Activated effector memory CD4-positive, alpha-beta T cell treated with Interleukin-2 at 50 U/mL for 16 hours (primary cell): ENCODE measurements at places on chromosomes 11 and 22.

DNA sequence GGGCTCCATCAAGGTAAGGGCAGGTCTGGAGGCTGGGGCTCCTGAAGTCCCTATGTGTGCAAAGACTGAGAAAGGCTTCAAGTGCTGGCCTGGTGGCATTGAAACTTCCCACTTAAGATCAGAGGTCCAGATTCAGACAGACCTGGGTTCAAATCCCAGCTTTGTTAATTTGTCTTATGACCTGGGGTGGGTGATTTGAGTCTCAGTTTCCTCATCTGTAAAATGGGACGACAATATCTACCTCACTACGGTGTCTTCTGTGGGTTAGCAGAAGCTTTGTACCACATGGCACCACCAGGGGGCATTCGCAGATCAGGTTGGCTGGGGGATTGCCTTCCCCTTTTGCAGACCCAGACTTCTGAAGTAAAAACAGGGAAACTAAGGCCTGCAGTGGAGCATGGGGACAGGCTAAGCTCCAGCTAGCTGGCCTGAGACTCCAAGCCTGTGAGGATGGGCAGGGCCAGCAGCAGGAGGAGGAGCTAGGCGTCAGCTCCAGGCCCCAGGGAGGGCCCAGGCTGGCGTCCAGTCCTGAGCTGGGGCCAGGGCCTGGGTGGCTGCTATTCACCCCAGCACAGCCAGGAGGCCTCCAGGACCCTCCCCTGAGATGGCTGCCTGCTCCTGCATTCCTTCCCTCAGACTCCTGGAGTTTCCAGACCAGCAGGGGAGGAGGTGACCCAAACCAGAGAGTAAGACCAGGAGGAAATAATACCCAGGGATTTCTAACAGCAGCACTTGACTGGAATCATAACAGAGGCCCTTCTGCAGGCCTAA, 1.5 kb downstream of the CASTOR1 start:
- DNase-seq, result peak; percentile 80

DNA sequence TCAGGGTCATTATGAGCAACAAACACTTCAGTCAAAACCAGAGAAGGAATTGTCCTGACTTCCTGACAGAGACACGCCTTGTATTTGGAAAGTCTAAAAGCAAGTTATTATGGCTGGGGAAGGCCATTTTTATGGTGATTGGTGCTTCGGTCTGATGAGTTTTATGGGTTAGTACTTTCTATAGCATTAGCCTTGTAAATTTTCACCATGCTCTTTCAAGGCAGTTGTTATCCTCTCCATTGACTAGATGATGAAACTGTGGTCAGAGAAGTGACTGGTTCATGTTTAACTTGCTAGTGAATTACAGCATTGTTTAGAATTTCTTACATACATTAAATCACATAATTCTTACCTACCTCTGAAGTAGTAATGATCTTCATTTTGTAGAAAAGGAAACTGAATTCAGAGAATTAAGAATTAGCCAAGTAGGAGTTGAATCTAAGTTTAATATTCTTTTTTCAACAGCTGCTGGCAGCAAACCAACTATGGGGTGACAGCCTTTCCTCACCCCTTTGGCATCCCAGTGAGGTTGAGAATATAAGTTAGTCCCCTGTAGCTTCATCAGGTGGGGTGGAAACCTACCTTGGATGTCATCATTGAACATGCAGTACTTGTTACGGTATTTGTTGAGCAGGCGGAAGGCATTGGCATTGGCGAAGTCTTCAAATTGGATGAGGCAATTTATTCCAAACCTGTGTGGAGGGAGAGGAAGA, 90.0 kb downstream of the CCDC81 start:
- DNase-seq, result no peak

GRCh38 chr11:13966486-13966885, 4.0 kb downstream of the SPON1 start:
- no peak for DNase-seq

DNA sequence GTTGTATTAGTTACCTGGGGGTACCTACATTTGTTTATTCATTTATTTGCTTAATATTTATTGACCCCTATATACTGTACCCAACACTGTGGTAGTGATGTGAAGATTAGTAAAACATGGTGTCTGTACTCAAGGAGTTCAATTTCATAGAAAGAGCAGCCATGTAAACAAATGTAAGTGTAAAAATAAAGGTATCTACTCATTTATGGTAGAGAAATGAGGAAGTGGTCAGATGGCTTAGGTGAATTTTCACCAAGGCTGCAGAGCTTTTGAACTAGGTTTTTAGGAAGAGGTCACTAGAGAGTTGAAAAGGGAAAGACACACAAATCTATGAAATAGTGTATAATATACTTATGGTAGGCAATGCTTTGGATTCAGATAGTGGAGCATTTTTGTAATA, 11.1 kb downstream of the CTR9 start:
- DNase-seq, result no peak

DNA sequence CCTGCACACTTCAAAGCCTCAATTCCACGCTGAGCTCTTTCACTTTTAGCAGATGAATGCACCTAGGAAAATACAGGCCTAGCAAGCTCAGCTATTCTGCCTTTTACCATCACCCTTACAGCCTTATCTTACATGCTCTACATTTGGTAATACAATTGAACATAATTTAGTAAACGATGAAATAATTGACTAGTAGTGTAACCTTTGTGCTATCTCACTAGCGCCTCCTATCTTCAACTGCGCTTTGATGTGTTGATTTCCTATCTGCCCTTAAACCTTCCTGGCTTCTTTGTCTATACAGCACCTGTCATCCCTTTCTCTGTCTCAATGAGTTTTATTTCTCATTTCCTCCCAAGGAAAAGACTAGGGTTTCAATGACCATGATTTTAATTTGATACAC, 149.7 kb downstream of the LRRC4C start:
- DNase-seq, result no peak

GRCh38 chr11:15547685-15548084, 433.0 kb downstream of the INSC start:
- DNase-seq, result no peak

GRCh38 chr11:64245401-64245796, 1.3 kb downstream of the PPP1R14B start:
- DNase-seq, result peak; percentile 50

DNA sequence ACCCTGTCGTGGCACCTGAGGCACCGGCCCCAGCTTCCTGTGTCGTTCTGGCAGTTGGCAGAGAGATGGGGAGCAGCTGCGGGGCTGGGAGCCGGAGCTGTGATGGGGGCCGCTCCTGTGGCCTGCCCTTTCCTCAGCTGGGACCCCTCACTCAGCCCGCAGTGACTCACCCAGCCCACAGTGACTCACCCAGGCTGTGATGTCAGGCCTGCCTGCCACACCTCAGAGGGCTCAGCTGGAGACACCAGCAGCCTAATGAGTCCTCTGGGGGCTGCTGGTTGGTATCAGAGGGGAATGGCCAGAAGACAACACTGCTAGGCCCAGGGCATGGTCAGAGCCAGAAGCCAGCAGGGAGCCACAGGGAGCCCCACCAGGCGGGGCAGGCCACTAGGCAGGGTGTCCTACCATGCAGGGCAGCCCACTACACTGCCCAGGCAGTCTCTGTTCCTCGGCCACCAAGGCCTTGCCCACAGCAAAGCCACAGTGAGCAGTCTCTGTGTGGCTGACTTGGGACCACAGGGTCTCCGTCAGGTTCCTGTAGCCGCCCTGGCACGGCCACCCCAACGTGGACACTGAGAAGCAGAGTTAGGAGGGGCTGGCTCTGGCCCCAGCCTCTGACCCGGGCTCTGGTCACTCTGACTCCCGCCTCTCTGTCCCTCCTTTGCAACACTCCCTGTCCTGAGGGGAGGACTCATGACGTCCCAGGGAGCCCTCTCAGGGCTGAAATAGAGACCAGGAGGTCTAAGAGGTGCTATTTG, 4.2 kb upstream of the FXYD2 start:
- peak; percentile 86 for DNase-seq

DNA sequence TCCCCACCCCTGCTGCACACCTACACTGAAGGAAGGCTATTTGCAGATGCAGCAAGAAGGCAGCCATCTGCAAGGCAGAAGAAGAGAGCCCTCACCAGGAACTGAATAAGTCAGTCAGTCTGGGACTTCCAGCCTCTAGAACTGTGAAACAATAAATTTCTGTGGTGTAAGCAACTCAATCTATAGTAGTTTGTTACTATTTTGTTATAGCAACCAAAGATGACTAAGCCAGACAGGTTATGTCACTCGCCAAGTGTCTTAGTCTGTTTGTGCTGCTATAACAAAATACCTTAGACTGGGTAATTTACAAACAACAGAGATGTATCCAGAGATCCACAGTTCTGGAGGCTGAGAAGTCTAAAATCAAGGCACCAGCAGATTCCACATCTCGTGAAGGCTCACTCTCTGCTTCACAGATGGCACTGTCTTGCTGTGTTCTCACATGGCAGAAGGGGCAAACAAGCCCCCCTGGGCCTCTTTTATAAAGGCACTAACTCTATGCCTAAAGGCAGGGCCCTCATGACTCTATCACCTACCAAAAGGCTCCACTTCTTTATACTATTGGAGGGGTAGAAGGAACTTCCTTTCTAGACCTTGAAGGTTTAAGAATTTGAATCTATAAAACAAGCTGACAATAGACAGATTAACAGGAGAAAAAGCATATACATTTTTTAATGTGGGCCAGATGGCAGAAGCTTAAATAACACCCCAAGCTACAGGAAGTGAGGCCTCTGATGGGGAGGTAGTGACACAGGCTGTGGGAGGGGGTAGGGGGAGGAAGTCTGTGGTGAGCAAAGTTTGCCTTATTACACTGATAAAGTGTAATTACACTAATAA, 12.3 kb downstream of the APOL6 start:
- peak; percentile 58 for DNase-seq

GRCh38 chr22:31556627-31557203, 60.4 kb downstream of the SFI1 start:
- no peak for DNase-seq

DNA sequence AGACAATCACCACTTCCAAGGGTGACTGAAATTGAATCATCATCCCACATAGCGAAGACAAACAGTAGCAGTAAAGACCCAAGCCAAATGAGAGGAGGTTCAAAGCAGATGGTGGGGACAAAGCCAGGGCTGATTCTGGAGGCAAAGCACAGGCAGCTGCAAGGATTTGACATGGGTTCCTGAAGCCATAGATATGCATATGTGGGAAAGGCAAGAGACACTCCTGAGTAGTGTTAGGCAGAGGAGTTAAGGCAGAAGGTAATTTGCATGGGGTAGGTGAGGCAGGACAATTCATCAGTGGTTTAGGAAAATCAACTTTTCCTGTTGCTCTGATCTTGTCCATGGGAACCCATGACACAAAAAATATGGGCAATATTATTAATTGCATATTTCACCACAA, 462.8 kb downstream of the FAM181B start:
- no peak for DNase-seq

DNA sequence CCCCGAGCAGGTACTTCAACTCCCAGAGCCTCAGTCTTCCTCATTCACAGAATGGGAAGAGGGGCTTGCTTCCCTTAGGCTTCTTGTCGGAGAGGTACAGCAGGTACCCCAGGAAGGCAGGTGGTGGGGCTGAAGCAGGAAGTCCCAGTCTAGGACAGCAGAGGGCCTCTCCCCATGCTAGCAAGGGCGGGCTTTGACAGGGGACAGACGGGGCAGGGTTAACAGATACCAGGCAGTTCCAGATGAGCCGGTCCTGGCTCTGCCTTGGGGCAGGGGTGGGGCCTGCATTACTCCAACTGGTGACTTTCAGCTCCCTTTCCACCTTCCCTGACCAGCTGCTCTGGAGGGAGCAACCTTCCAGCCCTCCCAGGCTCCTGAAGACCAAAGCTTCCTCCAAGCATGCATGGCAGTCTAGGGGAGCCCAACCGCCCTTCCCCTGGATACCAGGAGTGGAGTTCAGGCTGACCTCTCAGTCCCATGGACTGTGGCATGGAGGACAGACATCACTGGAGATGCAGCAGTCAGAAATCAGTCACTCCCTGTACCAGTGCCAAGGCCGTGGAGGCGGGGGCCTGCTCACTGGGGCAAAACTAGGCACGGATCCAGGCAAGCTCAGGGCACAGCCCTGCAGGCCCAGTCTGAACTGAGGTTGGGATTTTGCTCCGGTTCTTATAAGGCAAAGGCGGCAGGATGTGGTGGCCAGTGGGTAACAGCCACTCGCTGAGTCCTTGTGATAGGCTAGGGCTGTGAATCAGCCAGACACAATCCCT, 60.5 kb downstream of the NAT10 start:
- no peak for DNase-seq

- DNase-seq, result no peak
These were observed 294.2 kb downstream of the NELL1 start for GRCh38 chr11:20963596-20963995.

GRCh38 chr11:86039094-86039493, 29.8 kb downstream of the PICALM start:
- no peak for DNase-seq

- no peak for DNase-seq
These were observed 17.1 kb upstream of the TPH1 start for GRCh38 chr11:18063125-18063524.
